NCI-H69 (cell line): ENCODE measurements at places on chromosomes 1 and 21.

DNA sequence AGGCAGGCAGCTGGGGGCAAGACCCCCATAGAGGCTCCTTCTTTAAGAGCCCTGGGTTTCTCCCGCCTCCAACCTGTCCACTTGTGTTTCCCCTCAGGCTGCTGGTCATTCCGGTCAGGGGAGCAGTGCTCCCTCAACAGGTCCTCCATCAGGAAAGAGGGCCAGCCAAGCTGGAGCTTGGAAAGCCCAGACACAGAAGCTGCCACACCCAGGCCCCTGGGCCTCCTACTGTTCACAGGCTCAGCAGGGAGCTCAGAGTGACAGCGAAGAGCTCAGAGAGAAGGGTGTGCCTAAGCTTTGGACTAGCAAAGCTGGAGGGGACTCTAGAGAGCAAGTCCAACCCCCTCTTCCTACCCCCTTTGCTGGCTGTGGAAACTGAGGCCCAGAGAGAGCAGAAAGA, 10.3 kb upstream of the CDCP2 start:
- peak; percentile 35 for DNase-seq

GRCh38 chr1:170660871-170661645, 2.9 kb upstream of the PRRX1 start:
- no peak for DNase-seq

DNA sequence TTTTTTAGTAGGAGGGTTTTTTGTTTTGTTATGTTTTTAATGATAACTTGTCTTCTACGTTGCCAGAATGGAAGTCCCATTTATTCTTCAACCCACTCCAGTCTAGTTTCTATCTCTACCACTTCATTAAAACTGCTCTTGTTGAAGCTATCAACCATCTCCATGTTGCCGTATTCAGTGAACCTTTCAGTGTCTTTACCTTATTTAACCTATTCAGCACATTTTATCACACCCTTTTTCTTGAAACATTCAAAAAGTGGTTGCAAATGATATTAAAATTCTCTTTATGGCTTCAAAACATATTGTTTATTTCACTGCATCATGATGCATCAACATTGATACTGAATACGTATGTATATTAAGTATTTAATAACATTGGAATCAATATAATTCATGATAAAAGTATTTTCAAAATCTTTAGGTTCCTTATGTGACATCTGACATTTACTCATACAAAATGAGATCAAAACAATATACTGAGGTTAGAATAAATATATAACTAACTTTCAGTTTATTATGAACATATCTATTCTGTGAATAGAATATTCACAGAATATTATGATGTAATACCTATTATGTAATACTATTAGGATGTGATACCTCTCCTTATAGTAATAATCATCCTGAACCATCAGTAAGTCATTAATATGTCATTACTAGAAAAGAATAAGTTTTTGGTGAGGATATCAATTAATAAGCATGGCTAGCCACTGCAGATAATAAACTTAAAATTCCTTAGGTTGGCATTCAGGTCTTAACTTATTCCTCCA, 52.0 kb upstream of the ADAR start:
- no peak for DNase-seq

GRCh38 chr1:233621923-233622322, 8.0 kb downstream of the KCNK1 start:
- no peak for DNase-seq
